Suprapubic skin (tissue), 4 donors: ENCODE measurements at places on chromosomes 3 and 15.
A peak's percentile ranks its signal among the peaks of the same experiment; 100 is the strongest.

DNA sequence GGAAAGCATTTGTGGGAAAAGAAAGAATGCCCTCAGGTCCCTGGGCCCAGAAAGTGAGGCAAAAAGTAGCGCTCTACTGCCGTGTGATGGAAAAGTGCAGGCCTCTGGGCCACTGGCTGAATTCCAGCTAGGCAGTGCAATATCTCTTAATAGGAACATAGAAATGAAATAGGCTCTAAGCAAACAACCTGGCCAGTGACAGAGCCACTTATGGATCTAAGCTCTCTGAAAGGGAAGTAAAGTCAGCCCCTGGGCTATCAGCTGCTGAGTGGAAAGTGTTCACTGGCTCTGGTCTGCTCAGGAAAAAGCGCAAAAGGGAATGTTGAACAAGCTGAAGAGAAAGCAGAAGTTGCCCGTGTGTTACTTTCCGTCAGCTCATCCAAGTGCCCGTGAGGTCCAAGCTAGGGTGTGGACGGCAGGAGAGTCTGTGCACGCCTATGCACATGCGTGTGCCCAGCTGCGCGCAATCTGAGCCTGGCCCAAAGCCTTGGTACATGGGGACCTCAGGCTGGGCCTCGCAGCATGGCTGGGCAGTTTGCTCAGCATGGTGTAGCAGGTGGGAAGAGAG lies 74.0 kb upstream of the RAD18 start:
- no peak for DNase-seq

DNA sequence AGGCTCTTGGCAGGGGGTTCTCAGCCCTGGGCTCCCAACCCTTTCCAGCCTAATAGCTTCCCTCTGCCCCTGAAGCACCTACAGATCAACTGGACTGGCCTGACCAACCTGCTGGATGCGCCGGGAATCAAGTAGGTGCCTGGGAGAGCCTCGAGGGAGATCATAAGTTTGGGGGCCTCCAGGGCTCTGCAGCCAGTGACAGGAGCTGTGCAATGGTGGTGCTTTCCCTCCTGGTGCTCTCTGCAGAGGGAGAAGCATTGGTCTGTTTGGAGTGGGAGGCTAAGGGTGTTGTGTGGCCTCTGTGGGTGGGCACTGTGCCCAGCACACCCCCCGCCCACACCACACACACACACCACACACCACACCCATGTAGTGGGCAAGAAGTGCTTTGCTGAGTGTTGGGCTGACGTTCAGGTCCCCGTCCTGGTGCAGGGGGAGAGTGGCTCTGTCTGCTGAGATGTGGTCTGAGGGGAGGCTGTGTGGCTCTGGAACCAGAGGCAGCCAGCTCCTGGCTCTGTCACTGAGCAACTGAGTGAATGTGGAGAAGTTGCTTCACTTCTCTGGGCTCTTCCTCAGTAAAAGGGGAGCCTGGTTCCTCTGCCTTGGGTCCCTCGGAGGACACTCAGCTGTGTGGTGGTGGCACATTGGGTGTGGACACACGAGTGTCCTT lies 26.3 kb downstream of the ESYT3 start:
- DNase-seq = peak; percentile 32

- no peak for DNase-seq
These were observed 352.1 kb upstream of the AZI2 start for GRCh38 chr3:28700728-28701127.

GRCh38 chr3:41653571-41654239 lies 308.2 kb downstream of the ULK4 start:
- DNase-seq = no peak

GRCh38 chr3:21682206-21682605 lies 68.8 kb downstream of the ZNF385D start:
- DNase-seq = no peak

DNA sequence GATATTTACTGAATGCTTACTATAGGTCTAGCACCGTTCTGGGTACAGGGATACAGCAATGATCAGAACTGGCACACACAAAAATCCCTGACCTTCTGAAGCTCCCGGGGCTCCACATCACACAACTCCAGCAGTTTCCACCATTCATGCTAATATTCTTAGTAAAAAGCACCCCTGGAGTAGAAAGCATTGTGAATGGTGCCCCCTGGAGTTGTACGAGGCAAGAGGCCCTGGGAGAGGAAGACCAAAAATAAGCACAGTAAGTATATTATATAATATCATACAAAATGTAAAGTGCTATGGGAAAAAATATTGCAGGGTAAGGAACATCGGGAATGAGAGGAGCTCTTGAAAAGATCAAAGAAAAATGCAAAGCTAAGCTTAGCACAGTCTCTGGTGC lies 790 bp upstream of the SRGAP3 start:
- no peak for DNase-seq

GRCh38 chr15:94674296-94674695 lies 442.9 kb downstream of the MCTP2 start:
- no peak for DNase-seq
